ENCODE measurements at places on chromosomes 5 and 9. TPM values are rescaled to one million over a fixed set of nuclear protein-coding genes. Genes with fewer than 3 reads are reported as not detected.
A peak's percentile ranks its signal among the peaks of the same experiment; 100 is the strongest.

STK32A gene
- 20.1 TPM for total RNA-seq

DNA sequence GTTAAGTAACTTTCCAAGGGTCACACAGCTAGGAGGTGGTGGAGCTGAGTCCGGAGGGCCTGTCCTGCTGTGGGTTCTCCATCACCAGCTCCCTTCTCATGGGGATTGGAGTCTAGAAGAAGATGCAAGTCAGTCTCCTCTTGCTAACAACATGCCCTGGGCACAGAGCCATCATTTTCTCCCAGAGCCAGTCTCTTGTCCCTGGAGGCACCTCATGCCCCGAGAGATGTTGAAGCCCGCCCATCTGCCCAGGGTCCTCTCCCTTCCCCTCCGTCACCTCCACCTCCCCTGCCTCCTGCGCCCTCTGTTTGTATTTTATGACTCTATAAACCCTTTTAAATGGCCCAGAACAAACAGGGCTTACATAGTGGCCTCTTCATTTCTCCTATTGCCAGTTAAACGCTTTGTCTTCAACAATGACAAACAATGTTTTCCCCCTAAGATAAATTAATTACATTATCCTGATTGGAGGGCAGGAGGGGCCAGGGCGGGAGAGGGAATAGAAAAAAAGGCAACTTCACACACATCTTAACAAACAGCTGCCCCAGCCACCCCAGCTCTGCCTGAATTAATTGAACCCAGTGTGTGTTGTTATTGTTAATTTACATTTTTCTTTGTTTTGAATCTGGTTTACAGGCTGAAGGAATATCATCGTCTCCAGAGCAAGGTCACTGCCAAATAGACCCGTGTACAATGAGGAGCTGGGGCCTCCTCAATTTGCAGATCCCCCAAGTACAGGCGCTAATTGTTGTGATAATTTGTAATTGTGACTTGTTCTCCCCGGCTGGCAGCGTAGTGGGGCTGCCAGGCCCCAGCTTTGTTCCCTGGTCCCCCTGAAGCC is 55.8 kb downstream of the ASS1 start:
- no peak for DNase-seq

- no peak for DNase-seq
These were observed 6.0 kb downstream of the SLC6A7 start for GRCh38 chr5:150195736-150196485.

- no peak for DNase-seq
These were observed at the start of gene PLEKHG4B for GRCh38 chr5:91556-92263. PLEKHG4B (plus strand) TSS chr5:92168; CDS start chr5:92232, 64 bp downstream.

SNX18 gene
- total RNA-seq = 18.9 TPM

- no peak for DNase-seq
These were observed 53.9 kb upstream of the EFNA5 start for GRCh38 chr5:107724642-107725041.

DNA sequence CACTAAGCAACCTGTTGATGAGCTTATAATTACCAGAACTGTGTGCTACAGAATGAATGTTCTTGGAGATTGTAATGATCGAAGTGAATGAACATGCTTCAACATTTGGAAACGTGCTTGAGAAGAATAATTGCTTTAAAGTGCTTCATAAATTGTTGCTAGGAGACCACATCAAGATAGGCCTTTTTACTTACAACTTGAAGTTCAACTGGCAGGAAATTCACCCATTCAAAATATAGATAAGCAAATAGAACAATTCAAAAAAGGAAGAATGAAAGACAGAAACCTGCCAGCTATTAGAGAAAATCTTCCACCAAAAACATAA is 38.0 kb upstream of the SLC44A1 start:
- no peak for DNase-seq

- DNase-seq = no peak
These were observed 284.5 kb downstream of the TMEM38B start for GRCh38 chr9:105978826-105979225.

ERAP2 gene
- 12.4 TPM for total RNA-seq

- no peak for DNase-seq
These were observed 2.6 kb downstream of the TCF7 start for GRCh38 chr5:134116789-134117761.

- no peak for DNase-seq
These were observed 29.5 kb upstream of the PTPDC1 start for GRCh38 chr9:94054716-94055115.

GRCh38 chr5:11012295-11012694 is 251.3 kb upstream of the DAP start:
- no peak for DNase-seq

NIPAL4 gene
- 0.14 TPM for total RNA-seq

RMI1 gene
- total RNA-seq = 6.8 TPM

PCDHA9 gene
- not detected for total RNA-seq

CBY3 gene
- 0.11 TPM for total RNA-seq

OCLN gene
- 0.83 TPM for total RNA-seq

DNA sequence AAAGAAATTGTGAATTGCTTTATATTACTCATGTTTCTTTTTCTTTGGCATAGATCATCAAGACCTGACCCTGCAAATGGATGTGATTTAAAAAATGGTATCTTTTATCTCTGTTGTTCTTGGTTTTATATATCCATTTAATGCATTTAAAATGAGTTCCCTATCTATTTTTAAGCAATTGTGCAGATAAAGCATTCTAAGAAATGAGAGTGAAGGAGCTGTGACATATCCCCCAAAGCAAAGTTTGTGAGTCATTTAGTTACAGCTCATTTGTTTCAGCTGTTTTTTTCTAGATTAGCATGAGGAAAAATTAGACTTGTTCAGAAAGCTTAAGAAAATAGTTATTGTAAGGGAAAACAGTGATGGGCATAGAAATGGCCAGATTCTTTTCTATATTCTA is 7.6 kb upstream of the ELOVL7 start:
- DNase-seq = no peak

STPG3 gene
- total RNA-seq = not detected

PIK3R1 gene
- 31.0 TPM for total RNA-seq

GRCh38 chr5:107670932-107671741 is at the start of gene EFNA5:
EFNA5 (minus strand) TSS chr5:107670937.
- DNase-seq = peak; percentile 42

- no peak for DNase-seq
These were observed 58.0 kb upstream of the FSD1L start for GRCh38 chr9:105389796-105390195.

FAM221B gene
- not detected for total RNA-seq

DNA sequence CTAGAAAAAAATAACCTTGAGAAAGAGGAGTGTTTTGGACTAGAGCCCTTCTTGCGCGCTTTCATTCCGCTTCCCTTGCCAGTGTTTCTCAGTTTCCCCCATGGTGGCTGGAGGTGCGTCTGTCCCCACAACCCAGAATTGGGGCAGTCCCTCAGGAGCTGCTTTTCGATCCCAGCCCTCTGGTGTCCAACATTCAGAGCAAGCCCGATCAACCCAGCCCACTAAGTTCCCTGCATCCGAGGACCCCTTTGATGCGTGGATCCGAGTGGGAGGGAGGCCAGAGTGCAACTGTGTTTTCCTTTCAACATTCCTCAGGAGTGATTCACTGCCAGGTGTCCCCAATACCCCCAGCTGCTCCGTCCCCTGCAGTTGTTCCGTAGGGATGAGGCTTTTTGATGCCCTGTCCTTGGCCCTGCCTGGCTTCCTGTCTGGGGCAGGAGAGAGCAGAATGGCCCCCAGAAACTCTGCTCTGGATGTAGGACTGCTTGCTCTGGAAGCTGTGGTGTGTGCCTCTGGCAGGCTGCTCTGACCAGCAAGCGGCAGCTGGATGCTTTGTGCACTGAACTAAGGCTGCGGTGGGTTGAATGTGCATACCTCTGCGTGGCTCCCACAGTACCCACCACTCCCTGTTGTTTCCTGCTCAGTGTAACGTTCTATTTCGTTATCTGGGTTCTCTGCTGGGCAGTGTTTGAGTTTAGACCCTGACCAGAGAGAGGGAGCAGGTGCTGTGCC is 117.5 kb downstream of the BOD1 start:
- peak; percentile 38 for DNase-seq

GRCh38 chr9:75823151-75823550 is 67.3 kb upstream of the PCSK5 start:
- no peak for DNase-seq

PTGR1 gene
- 37.0 TPM for total RNA-seq

GRCh38 chr5:999032-999501 is 9.5 kb upstream of the NKD2 start:
- DNase-seq = no peak

GABRA1 gene
- 1.4 TPM for total RNA-seq

DNA sequence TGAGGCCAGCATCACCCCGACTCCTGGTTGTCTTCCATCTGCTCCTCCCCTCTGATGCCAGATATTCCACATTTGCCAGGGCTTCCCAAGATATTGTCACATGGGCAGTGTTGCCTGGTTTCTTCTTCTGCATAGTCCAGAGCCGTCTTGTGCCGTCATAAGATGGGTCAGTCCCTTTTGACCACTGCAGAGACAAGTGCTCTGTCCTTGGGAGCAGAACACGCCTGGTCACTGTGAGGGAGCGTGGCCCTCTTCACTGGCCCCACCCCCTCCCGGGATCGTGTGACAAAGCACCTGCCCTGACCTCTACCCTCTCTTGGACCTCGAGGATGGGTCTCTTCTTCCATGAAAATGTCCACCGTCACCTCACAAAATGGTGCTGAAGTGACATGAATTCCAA is 41.6 kb downstream of the UBE2QL1 start:
- DNase-seq = no peak

SLC27A4 gene
- total RNA-seq = 24.5 TPM

IL4 gene
- total RNA-seq = not detected

DNA sequence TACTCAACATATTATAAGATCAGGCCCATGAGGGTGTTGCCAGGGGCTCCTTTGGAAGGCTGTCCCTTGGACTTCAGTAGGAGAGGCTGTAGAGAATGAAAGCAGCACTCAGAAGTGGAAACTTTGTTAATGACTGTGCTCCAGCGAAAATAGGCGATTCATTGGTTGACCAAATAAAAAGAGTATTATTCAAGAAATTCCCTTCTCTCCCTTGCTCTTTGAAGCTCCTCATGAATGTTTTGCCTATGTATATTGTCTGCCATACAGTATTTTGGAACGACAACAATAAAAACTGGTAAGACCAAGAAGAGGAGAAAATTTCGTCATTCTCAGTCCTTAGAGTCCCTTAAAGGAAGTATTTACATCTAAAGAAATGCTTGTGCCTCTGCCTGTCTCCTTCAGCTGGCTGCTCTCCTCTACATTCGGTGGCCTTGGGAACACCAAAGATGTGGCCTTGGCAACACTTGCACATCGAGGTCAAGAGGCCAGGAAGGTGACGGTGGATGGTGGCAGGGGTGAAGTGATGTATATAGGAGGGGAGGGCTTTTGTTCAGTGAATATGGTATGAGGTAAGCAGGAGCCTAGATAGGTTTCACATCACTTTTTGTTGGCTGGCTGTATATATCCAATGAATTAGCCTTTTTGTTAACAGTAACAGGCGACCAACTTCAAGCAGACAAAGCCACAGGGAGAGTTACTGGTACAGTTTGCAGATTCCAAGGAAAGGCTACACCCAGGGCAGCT is 95.0 kb upstream of the ACTBL2 start:
- no peak for DNase-seq

DNA sequence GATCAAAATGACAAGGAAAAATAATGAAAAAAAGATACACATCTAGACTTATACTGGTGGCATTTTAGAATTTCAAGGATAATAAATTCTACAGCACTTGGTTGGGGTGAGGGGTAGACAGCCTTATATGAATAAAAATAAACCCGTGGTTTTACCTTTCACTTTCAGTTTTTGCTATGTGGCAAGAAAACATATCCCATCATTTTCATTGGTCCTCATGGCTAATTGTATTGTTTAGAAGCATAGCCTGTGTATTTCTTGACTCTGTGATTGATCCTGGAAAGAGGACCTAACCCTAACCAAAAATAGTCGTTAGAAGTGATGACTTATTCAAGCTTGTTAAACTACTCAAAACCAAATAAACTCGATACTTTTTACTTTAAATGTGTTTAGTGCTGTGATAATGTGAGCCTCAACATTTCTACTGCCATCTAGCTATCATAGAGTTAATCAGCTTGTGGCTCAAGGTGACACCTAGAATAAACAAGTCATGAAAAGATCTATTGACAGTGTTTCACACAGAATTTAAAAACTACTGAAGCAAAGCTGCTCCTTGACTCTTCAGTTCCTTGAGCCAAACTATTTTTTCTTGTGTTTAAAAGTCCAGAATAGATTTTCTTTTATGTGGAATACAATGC is 153.3 kb upstream of the IZUMO3 start:
- DNase-seq = no peak

GRCh38 chr9:34382054-34382453 is 5.4 kb upstream of the MYORG start:
- no peak for DNase-seq

RNF208 gene
- total RNA-seq = 1.1 TPM

- DNase-seq = no peak
These were observed 1640.9 kb upstream of the C9orf72 start for GRCh38 chr9:29214154-29214689.

DNA sequence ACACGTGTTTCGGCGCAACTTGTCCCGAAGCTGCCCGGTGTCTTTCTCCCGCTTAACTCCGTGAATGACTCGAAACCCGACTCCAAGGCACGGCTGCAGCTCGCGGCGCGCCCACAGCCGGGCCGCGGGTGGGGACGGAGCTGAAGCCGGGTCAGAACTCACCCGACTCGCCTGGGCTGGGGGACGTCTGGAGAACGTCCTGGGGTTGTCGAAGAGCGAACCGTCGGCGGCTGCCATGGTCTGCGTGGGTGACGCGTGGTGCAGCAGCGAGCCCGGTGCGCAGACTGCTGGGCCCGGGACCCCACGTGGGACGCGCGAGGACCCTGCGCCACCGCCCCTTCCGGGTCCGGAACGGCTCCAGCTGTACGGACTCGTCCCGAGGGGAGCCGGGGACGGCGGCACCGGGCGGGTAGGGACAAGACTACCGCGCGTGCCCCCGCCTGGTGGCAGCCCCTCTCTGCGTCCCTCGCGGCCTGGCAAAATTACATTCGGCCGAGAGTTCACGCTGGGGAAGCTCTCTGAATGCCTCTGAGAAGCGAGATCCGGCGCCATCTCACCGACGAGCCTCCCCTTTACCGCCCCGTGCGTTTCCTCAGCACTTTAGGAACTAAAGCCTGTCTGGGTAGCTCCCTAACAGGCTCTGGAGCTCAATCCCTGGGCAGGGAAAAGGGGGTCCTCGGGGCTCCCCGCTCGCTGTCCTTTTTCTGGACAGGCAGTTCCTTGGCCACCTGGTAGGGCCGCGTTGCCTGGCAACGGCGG is at the start of gene DDX31:
DDX31 (minus strand) TSS at position 286 of the 759 bp plus-strand sequence; CDS start at position 237, 49 bp downstream.
- DNase-seq = peak; percentile 89

DNA sequence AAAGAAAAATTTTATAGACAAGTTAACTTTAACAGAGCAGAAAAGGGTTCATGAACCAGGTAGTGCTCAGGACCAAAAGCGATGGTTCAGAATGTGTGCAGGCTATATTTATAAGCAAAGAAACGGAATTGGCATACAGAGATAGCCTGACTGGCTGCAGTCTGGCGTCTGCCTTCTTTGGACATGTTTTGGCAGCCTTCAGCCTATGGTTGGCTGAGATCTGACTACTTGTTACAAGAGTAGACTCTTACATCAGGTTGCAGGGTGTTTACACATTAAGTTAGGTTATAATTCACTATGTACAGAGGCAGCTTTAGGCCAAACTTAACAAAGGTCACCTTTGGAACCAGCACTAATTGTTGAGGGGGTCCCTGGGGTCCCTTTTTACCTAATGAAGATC is 7.0 kb downstream of the NOP16 start:
- DNase-seq = no peak

SPEF2 gene
- total RNA-seq = 8.2 TPM

- peak; percentile 91 for DNase-seq
These were observed 30.0 kb downstream of the S1PR3 start for GRCh38 chr9:89021154-89021803.
